ENCODE measurements at places on chromosomes 3 and 15.

- DNase-seq = no peak
These were observed 118.1 kb downstream of the EDEM1 start for GRCh38 chr3:5305684-5305989.

- no peak for DNase-seq
These were observed 1.1 kb upstream of the GABRB3 start for GRCh38 chr15:26773917-26774316.

DNA sequence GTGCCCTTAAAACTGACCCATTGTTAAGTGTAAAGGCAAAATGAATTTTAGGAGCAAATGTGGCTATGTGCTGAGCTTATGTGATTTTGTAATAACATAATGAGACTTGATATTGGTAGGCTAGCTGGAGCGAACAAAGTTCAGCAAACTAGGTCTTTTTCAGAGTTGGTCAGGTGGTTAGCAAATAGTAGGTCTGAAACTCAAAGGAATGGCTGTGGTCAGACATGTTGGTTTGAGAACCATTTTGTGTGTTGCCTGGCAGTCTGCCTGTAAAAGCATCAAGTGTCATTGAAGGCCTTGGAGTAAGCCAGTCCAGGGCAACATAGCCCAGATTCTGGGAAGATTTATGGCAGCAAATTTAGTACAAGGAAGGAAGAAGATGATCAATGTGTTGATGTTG lies 16.4 kb downstream of the FBXO22 start:
- DNase-seq = no peak

GRCh38 chr3:80350771-80351170 lies 583.0 kb upstream of the ROBO1 start:
- no peak for DNase-seq

DNA sequence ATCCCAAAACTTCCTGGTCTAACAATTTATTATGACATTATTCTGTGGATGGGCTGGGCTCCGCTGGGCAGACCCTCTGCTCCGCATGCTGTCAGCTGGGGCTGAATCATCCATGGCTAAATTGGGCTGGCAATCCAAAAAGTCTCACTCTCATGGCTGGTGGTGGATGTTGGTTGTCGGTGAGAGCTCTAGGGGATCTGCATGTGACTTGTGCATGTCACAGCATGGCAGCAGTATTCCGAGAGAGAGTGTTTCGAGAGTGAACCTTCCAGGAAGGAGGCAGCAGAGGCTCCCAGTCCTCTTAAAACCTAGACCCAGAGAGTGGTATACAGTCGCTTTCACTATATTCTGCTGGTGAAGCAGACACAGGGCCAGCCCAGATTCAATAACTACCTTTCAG lies 9.9 kb downstream of the RARB start:
- DNase-seq = no peak

- no peak for DNase-seq
These were observed 360.9 kb downstream of the ZNF385D start for GRCh38 chr3:21390136-21390535.

DNA sequence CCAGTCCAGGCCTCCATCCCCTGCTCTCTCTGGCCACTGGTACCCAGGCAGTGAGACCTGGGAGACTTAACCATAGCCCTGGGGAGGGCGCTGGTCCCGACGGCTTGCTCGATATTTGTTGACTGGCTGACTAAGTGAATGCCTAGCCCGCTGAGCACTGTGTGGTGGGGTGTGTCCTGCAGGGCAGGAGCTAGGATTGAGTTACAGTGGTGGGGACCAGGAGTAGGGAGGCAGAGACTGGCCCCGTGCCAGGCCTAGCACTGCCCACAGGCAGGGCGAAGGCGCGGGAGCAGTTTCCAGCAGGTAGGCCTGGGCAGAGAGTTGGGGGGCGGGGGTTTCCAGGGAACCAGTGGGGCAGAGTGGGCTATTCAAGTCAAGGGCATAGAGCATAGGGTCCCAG lies at the start of gene VILL:
VILL (plus strand) TSS at position 260 of the 400 bp plus-strand sequence. CDS start 2,887 bp downstream, outside the sequence.
- no peak for DNase-seq

GRCh38 chr3:171678971-171679492 lies 131.3 kb downstream of the PLD1 start:
- DNase-seq = no peak

DNA sequence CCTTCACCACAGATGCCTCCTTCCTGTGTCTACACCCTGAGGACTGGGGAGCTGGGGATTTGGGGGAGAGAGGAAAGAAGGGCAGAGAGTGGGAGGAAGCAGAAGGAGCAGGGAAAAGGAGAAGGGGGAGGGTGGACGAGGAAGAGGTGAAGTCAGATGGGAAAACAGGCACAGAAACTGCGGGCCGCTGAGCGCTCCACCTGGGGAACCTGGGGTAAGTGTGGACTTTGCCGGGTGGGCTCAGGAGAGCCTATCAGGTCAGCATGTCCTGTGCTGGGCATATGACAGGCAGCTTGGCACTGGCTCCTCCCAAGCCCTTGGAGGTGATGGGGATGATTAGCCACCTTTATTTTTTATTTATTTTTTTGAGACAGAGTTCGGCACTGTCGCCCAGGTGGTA lies 62.6 kb downstream of the CORO2B start:
- no peak for DNase-seq

GRCh38 chr15:100926971-100927756 lies 8.0 kb downstream of the LRRK1 start:
- no peak for DNase-seq

DNA sequence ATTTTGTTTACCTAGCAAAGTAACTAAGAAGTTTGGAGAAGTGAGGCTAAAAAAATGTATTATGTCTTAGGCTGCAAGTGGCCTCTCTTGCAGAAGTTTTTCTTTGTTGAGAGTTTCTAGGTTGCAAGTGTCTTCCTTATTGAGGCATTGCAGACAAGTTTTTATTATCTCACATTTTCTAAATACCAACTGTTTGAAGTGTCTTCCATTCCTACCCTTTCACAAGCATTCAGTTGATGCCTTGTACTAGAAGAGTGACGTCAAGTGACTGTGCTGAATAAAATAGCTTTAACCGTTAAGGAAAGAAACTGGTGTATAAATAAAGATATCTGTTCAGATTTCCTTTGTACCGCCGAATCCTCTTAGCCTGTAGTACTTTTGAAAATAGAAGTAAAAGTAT lies 123.3 kb downstream of the ALCAM start:
- DNase-seq = no peak
